ENCODE measurements at places on chromosomes 12 and 14. TPM values are rescaled to one million over a fixed set of nuclear protein-coding genes. Genes with fewer than 3 reads are reported as not detected.

FZD10 gene
- 2.5 TPM for total RNA-seq

SBNO1 gene
- 37.1 TPM for total RNA-seq

TPPP2 gene
- total RNA-seq = not detected

RPS6KA5 gene
- total RNA-seq = 13.4 TPM

ACSS3 gene
- 9.2 TPM for total RNA-seq

SYNE3 gene
- 4.6 TPM for total RNA-seq

RBP5 gene
- 0.46 TPM for total RNA-seq

KRT2 gene
- not detected for total RNA-seq

FITM1 gene
- not detected for total RNA-seq

CLEC7A gene
- total RNA-seq = 2.1 TPM

TMEM233 gene
- 0.46 TPM for total RNA-seq

SLC10A1 gene
- total RNA-seq = not detected

BICDL1 gene
- total RNA-seq = 41.1 TPM

VWF gene
- total RNA-seq = 18.5 TPM

CREBL2 gene
- total RNA-seq = 54.7 TPM

EML1 gene
- 38.5 TPM for total RNA-seq

PPFIBP1 gene
- total RNA-seq = 72.4 TPM

CRIP1 gene
- total RNA-seq = 2.3 TPM
